ENCODE measurements at places on chromosomes 3 and 15. TPM values are rescaled to one million over a fixed set of nuclear protein-coding genes. Genes with fewer than 3 reads are reported as not detected.

The ITIH3 gene
- 0.13 TPM for total RNA-seq

The FBN1 gene
- total RNA-seq: 283 TPM

The OR4M2 gene
- total RNA-seq: not detected

The SATB1 gene
- total RNA-seq: 3.7 TPM

The LRRIQ4 gene
- not detected for total RNA-seq

The PATL2 gene
- not detected for total RNA-seq

The FBXO40 gene
- total RNA-seq: not detected

The PRICKLE2 gene
- 26.1 TPM for total RNA-seq

The RCCD1 gene
- total RNA-seq: 20.8 TPM

The SH2D7 gene
- total RNA-seq: not detected

The GMNC gene
- not detected for total RNA-seq

The ZNF639 gene
- 41.2 TPM for total RNA-seq

The AHSG gene
- total RNA-seq: not detected

The GOLGA6L24 gene
- not detected for total RNA-seq

The TMC3 gene
- total RNA-seq: not detected

The SYNPR gene
- total RNA-seq: not detected
